Cardiac muscle cell (in vitro differentiated cells and primary cell): ENCODE measurements at places on chromosomes 2 and 18. TPM values are rescaled to one million over a fixed set of nuclear protein-coding genes. Genes with fewer than 3 reads are reported as not detected.

KYNU gene
- 0.21 and 0.24 TPM in 2 replicates for total RNA-seq

GRCh38 chr2:241788572-241788971 lies 11.9 kb downstream of the GAL3ST2 start:
- H3K36me3 ChIP-seq: no peaks in the 10 kb centered on the region
- no peak overlapping the region for H3K4me3 ChIP-seq
- H3K27me3 ChIP-seq: no peaks in the 10 kb centered on the region
- no peaks in the 10 kb centered on the region for H3K4me1 ChIP-seq
- no peak for DNase-seq

DNA sequence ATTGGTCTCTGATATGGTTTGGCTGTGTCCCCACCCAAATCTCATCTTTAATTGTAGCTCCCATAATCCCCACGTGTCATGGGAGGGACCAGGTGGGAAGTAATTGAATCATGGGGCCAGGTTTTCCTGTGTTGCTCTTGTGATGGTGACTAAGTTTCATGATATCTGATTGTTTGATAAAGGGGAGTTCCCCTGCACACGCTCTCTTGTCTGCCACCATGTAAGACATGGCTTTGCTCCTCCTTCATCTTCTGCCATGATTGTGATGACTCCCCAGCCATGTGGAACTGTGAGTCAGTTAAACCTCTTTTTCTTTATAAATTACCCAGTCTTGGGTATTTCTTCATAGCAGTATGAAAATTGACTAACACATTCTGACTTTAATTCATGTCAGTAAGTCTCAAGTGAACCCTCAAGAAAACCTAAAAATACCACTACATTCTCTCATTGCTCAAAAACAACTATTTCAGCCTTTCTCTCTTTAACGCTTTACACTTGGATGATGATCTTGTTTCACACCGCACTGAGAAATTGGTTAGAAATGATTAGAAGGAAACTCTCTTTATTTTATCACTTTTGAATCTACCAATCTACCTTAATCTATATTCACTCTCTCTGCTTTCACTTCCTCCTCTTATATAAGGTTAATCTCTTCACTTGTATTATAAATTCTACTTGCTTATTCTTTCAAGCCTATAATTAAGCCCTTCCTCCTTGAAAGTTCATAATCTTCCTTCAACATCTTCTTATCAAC lies 110.1 kb downstream of the GALR1 start:
- no peak overlapping the region for H3K4me3 ChIP-seq
- no peaks in the 10 kb centered on the region for H3K36me3 ChIP-seq
- no peaks in the 10 kb centered on the region for H3K4me1 ChIP-seq
- H3K27ac ChIP-seq: no peak overlapping the region

- DNase-seq: no peak
- H3K36me3 ChIP-seq: no peaks in the 10 kb centered on the region
- peaks cover 5% of the 10 kb centered on the region for H3K4me1 ChIP-seq
- no peak overlapping the region for H3K27ac ChIP-seq
Observed at GRCh38 chr2:60459851-60460250, 93.6 kb downstream of the BCL11A start.

GRCh38 chr18:68024716-68025115 lies 508.2 kb upstream of the DSEL start:
- no peaks in the 10 kb centered on the region for H3K36me3 ChIP-seq
- H3K4me3 ChIP-seq: no peak overlapping the region
- DNase-seq: peak; percentile 16
- H3K27ac ChIP-seq: no peak overlapping the region
- H3K27me3 ChIP-seq: no peaks in the 10 kb centered on the region
- H3K4me1 ChIP-seq: no peaks in the 10 kb centered on the region

SPHKAP gene
- 74.7 and 146 TPM in 2 replicates for total RNA-seq

GRCh38 chr2:151186011-151186410 lies 75.7 kb downstream of the RBM43 start:
- H3K4me3 ChIP-seq: no peak overlapping the region
- no peak overlapping the region for H3K27ac ChIP-seq
- H3K4me1 ChIP-seq: no peaks in the 10 kb centered on the region
- DNase-seq: no peak
- no peaks in the 10 kb centered on the region for H3K27me3 ChIP-seq
- H3K36me3 ChIP-seq: no peaks in the 10 kb centered on the region

- H3K27me3 ChIP-seq: no peaks in the 10 kb centered on the region
- H3K27ac ChIP-seq: no peak overlapping the region
- no peak for DNase-seq
Observed at GRCh38 chr18:66523219-66523991, 80.5 kb downstream of the CDH19 start.

DNA sequence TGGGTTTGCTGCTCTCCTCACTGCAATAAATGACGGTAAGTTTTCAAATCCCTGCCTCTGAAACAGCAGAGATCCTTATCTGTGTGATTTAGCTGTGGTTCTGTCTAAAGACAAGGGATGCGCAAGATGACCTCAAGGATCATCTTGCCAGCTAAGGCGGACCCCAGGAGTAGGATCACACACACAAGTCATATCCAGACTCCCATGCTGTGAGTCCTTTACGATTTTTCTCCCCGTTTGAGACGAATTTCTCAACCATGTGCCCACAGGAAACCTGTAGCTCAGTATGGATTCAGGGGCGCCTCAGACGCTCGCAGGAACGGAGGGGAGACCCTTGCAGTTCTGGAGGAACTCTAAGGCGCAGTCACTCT lies 11.1 kb upstream of the DCTN1 start:
- no peaks in the 10 kb centered on the region for H3K36me3 ChIP-seq
- no peaks in the 10 kb centered on the region for H3K4me1 ChIP-seq
- no peaks in the 10 kb centered on the region for H3K27me3 ChIP-seq
- peak overlapping the region; percentile 99 for H3K27ac ChIP-seq

- H3K27me3 ChIP-seq: no peaks in the 10 kb centered on the region
- no peak overlapping the region for H3K4me3 ChIP-seq
- peak overlapping the region; percentile 94 for H3K27ac ChIP-seq
Observed at GRCh38 chr2:158997037-158997790, 28.8 kb downstream of the TANC1 start.

DNA sequence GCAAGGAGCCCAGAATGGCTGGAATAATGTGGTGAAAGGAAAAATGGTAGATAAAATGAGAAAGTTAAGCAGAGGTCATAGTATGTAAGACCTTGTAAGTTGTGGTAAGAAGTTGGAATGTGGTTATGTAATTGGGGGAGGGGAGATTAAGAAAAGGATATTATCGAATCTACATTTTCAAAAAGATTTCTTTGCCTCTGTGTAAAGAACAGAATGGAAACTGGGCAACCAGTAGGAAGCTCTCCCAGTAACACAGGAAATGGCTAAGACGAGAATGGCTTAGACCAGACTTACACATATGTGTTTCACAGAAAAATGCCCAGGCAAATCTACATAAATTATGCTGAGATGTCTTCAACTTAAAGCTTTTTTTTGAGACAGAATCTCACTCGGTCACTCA lies 13.2 kb downstream of the MEMO1 start:
- no peak for DNase-seq
- H3K27ac ChIP-seq: no peak overlapping the region
- no peaks in the 10 kb centered on the region for H3K4me1 ChIP-seq
- no peak overlapping the region for H3K4me3 ChIP-seq
- H3K27me3 ChIP-seq: no peaks in the 10 kb centered on the region
- H3K36me3 ChIP-seq: no peaks in the 10 kb centered on the region

FAM228B gene
- total RNA-seq: 16.3 TPM in 2 replicates

DNA sequence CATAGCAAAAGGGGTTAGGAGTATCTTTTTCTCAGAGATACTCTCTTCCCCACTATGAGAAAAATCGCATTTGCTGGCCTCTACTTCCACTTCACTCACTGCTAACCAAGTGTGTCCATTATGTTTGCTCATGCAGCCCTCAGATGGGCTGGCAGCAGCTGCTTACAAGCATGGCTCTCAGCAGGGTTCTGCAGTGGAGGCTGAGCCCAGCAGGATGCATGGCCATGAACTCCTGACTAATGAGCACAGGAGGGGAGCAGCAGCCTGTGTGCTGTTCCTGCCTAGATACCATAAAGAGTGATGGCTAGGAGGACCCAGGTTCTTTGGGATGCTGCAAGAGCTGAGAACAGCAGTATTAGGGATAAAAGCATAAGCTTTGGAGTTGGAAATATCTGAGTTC lies 316.9 kb upstream of the THSD7B start:
- H3K27me3 ChIP-seq: no peaks in the 10 kb centered on the region
- H3K36me3 ChIP-seq: no peaks in the 10 kb centered on the region
- no peak overlapping the region for H3K4me3 ChIP-seq
- no peaks in the 10 kb centered on the region for H3K4me1 ChIP-seq

DNA sequence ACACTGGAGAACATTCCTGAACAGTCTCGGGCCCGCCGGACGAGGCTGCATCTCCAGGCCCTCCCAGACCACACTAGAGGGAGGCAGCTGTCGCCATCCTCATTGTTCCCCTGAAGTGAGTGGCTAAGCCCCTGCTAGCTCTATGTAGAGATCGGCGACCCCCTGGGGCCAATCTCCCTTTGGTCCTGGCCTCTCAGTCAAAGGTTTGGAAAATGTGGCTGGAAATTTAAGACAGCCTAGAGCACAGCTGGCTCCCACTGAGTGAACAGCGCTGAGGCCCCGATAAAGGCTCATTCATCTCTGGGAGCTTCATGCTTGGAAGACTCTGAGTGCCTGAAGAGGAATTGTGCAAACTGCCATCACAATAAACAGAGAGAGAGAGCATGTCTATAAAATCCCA lies 360.3 kb downstream of the CLIP4 start:
- no peak for DNase-seq
- H3K4me1 ChIP-seq: peaks cover 3% of the 10 kb centered on the region
- H3K36me3 ChIP-seq: no peaks in the 10 kb centered on the region
- H3K4me3 ChIP-seq: no peak overlapping the region
- no peak overlapping the region for H3K27ac ChIP-seq
- H3K27me3 ChIP-seq: no peaks in the 10 kb centered on the region

GALM gene
- 46.0 and 60.9 TPM in 2 replicates for total RNA-seq

AGAP1 gene
- total RNA-seq: 20.9 and 38.2 TPM in 2 replicates

SLC5A7 gene
- total RNA-seq: 0.04 and 0.06 TPM in 2 replicates

DNA sequence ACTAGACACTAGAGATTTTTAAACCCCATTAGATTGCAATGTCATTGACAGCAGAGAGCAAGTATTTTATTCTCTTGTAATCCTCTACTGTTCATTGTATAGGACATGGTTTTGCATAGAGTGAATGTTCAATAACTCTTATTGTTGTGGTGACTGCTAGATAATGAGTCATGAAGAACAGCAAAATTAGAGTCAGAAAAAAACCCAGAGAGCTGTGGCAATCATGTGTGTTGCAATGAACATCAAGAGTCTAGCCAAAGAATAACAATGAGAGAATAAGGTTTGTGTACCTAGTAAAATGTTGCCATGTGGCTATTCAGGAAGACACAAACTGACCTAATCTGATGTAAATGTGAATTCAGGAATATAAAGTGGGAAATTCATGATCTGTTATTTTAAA lies 684.0 kb downstream of the DSC3 start:
- H3K27me3 ChIP-seq: no peaks in the 10 kb centered on the region
- no peaks in the 10 kb centered on the region for H3K4me1 ChIP-seq
- H3K36me3 ChIP-seq: no peaks in the 10 kb centered on the region
- no peak overlapping the region for H3K27ac ChIP-seq
- no peak overlapping the region for H3K4me3 ChIP-seq

IL37 gene
- not detected in 2 replicates for total RNA-seq

GRCh38 chr2:64952511-64953482 lies 36.4 kb upstream of the SLC1A4 start:
- peaks cover 10% of the 10 kb centered on the region for H3K4me1 ChIP-seq
- H3K4me3 ChIP-seq: no peak overlapping the region
- DNase-seq: no peak
- no peaks in the 10 kb centered on the region for H3K36me3 ChIP-seq
- H3K27me3 ChIP-seq: no peaks in the 10 kb centered on the region

TFCP2L1 gene
- total RNA-seq: not detected in 2 replicates

GRCh38 chr2:237201461-237202287 lies 116.0 kb downstream of the COPS8 start:
- no peaks in the 10 kb centered on the region for H3K36me3 ChIP-seq
- DNase-seq: no peak
- no peaks in the 10 kb centered on the region for H3K27me3 ChIP-seq
- no peaks in the 10 kb centered on the region for H3K4me1 ChIP-seq
- no peak overlapping the region for H3K4me3 ChIP-seq

IKZF2 gene
- 7.9 and 10.8 TPM in 2 replicates for total RNA-seq

EFHD1 gene
- total RNA-seq: 3.2 and 8.0 TPM in 2 replicates

DNA sequence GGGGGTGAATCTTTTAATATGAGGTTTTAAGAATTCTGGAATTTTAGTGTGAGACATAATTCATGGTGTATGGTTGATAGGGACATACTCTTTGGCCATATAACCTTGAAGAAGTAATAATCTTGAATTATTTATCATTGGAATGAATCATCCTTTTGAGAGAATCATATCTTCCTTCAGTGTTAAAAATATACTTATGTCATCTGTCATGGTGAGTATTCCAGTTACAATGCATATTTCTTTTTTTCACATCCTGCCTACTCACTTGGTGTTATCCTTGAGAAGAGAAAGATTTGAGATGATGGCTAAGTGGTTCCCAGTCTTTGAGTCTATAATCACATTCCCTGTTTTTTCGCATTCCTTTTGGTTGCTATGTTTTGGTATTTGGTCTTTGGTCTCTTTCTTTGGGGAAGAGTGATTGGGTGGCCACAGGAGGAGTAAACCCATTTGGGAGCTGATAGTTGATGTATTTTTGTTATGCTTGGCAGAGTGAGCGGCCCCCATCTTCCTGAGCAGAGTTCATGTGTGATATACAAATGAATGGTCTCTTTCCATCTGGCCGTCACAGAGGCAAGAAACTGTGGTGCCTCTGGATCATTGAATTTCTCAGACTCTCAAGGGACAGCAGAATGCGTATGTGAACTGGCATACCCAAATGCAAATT lies 21.6 kb downstream of the ASAP2 start:
- H3K27me3 ChIP-seq: no peaks in the 10 kb centered on the region
- H3K36me3 ChIP-seq: no peaks in the 10 kb centered on the region
- no peak overlapping the region for H3K27ac ChIP-seq

DNA sequence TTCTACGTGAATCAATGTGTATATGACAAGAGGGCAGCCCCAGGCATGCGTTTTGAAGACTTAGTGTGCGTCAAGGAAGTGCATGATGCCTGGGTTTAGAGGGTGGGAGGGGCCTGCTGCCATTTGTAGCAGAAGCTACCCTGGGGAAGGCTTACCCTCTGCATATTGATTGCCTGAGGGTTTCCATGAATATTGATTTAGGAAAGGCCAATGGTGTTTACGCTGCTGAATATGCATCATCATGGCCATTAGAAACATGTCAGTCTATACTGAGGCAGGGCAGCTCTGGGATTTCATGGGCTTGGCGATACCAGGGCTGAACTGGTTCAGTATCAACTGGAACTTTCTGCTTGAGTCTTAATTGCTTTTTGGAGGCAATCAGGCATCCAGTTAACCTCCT lies 259.3 kb downstream of the DCDC2C start:
- no peaks in the 10 kb centered on the region for H3K4me1 ChIP-seq
- H3K36me3 ChIP-seq: no peaks in the 10 kb centered on the region
- no peak overlapping the region for H3K4me3 ChIP-seq
- no peak for DNase-seq
- no peaks in the 10 kb centered on the region for H3K27me3 ChIP-seq

DNA sequence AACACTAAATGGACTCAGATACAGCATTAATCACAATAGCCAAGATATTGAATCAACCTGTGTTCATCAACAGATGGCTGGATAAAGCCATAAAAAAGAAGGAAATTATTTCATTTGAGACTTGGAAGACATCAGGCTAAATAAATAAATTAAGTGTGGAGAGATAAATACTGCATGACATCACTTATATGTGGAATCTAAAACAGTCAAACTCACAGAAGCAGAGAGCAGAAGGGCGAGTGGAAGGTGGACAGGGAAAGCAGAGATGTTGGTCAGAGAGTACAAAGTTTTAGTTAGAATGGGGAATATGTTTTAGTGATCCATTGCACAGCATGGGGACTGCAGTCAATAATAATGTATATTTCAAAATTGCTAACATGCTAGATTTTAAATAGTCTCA lies 207.2 kb downstream of the VAPA start:
- H3K4me3 ChIP-seq: no peak overlapping the region
- peaks cover 29% of the 10 kb centered on the region for H3K4me1 ChIP-seq
- no peaks in the 10 kb centered on the region for H3K36me3 ChIP-seq
- DNase-seq: no peak

KCNG2 gene
- total RNA-seq: not detected in 2 replicates
